Activated CD8-positive, alpha-beta T cell treated with anti-CD3 and anti-CD28 coated beads for 36 hours (primary cell): ENCODE measurements at places on chromosomes 11 and 22. TPM values are rescaled to one million over a fixed set of nuclear protein-coding genes. Genes with fewer than 3 reads are reported as not detected.

- no peak for DNase-seq
- no peaks in the 10 kb centered on the region for H3K36me3 ChIP-seq
- no peak overlapping the region for H3K27ac ChIP-seq
- H3K27me3 ChIP-seq = peaks cover 2% of the 10 kb centered on the region
- no peaks in the 10 kb centered on the region for H3K4me1 ChIP-seq
These were observed 37.0 kb upstream of the FTH1 start for GRCh38 chr11:62004473-62004872.

GRCh38 chr11:35282221-35282882, 137.0 kb downstream of the SLC1A2 start:
- H3K27ac ChIP-seq = peak overlapping the region; percentile 14
- H3K36me3 ChIP-seq = peaks cover 3% of the 10 kb centered on the region
- H3K4me1 ChIP-seq = peaks cover 13% of the 10 kb centered on the region
- H3K4me3 ChIP-seq = no peak overlapping the region
- H3K27me3 ChIP-seq = no peaks in the 10 kb centered on the region

DNA sequence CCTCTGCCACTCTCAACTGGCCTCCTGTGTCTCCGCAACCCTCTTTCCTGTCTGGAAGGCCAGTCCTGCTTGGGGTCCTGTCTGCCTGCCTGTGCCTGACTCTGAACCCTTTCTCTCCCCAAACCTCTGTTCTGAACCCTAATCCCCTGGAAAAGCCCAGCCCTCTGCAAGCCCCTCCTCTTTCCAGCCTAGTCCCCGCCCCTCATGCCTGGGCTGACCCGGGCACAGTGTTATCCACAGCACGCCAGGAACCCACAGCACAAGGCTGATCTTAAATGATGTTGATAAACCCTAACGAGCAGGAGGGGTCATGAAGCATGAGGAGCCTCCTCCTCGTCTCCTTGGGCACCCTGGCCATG, at the start of gene IFITM10:
IFITM10 (minus strand) TSS at position 115 of the 359 bp plus-strand sequence. CDS start 153 bp downstream, outside the sequence.
- peaks cover 15% of the 10 kb centered on the region for H3K27me3 ChIP-seq
- H3K4me1 ChIP-seq = peaks cover 23% of the 10 kb centered on the region
- H3K36me3 ChIP-seq = peaks cover 4% of the 10 kb centered on the region
- H3K4me3 ChIP-seq = peak within 1 kb of the TSS; percentile 16
- H3K27ac ChIP-seq = no peak within 1 kb of the TSS

Gene TMEM121B
- 0.13 TPM for total RNA-seq

Gene OSM
- 44.3 TPM for total RNA-seq
